COR-L47 (cell line): ENCODE measurements at places on chromosomes 12 and 14.

DNA sequence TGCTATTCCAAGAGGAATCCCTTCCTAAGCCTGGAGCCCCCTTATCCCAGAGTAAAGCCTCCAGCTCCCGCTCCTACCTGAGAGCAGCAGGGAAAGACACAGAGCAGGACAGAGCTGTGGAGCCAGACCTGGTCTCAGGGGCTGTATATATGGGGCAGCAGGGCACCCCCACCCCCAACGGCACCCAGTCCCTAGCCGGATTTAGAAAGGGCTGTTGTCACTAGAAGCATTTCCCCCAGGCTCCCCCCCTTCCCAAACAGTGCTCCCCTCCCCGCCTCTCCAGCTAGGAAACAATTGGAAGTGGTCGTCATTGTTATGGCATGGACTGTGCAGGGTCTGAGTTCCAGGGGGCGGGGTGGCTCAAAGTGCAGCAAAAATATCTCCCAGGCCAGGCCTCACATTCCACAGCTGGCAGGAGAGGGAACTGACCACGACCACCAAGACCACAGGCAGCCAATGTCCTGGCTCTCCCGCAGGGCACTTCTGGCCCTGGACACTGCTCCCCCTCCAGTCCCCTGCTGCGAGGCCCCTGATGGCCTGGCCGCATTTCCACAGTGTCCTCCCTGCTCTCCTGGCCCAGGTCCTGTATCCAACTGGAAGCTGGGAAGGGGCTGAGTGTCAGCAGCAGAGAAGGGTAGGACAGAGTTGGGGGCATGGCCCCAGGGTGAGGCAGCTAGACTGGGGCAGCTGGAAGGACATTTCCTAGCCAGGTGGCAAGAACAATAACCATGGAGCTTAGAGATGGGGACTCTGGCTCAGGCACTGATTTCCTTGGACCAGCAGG is at the start of gene MYH7:
Gene MYH7, minus strand, starts transcription at position 118 of the 784 bp plus-strand sequence. CDS start 1,928 bp downstream, outside the sequence.
- no peak for DNase-seq

DNA sequence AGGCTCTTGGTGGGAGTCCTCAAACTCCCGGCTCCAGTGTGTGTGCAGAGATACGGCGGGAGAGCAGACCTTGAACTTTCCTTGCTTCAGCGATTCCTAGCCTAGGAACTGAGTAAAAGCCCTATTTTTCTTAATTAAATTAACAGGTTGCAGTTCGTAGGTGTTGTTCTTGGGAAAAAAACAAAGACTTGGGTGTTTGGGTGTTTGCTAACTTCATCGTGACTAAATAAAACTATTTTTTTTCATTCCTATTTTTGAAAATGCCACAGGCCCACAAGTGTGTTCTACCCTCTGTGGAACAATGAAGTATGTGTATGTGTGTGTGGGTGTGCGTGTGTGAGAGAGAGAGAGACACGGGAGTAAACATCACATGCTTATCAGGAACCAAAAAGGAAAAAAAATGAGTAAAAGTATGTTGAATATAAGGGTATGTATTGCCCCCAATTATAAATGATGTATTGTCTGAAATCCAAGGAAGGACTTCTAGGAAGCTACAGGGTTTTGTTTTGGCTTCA is 651 bp downstream of the TMEM117 start:
- no peak for DNase-seq

GRCh38 chr12:122726080-122726558 is 4.5 kb downstream of the HCAR1 start:
- DNase-seq: no peak

GRCh38 chr14:61150851-61151250 is 130.3 kb downstream of the TMEM30B start:
- DNase-seq: no peak

DNA sequence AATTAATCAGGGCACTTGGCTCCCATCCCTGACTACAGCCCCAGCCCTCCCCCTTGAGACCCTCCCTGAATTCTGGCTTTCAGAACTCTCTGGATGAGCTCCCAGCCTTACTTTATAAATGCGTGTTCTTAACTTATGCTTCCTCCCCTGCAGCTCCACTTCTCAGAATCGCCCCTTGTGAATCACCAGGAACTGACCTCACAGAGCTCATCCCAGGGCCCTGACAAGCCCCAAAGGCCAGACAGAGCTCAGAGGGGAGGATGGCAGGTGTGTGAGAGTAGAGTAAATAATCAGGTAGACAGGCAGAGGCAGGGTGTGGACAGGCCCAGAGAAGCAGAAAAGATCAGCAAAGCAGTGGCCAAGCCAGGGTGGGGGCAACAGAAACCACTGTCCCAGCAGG is 68.2 kb upstream of the FOXN3 start:
- no peak for DNase-seq

DNA sequence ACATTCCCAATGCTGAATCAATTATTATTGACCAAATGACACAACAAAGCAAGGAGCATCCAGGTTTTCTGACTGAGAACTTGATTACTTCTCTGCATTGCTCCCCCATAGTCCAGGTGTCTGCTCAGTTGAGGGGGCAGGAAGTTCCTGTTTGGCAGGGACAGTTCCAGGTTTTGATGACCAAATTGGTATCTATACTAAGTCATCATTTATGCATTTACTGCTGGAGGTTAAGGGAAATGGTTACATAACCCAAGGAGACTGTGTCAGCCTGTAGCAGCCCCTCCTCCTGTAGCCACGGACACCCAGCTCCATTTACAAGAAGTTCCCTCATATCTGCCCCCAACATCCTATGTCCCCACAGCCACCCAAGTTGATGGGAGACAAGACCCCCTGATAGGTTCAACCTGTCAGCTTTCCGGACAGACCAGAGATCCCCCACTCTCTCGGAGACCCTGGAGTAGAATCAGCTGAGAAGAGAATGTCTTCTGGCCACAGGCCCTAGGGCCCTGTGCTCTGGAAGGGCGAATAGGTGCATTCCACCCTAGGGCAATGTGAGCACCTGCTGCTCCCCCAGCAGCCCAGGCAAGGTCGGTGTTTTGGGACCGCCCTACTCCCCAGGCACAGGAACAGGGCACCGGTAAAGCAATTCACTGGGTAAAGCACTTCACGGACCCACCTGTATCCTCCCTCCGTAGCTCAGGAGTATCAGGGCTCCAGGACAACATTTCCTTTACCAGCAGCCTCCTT is 23.6 kb downstream of the IRF2BPL start:
- DNase-seq: no peak

GRCh38 chr14:104879983-104880565 is 15.0 kb downstream of the CEP170B start:
- DNase-seq: no peak

- no peak for DNase-seq
Measured at GRCh38 chr12:24840046-24840800, 108.7 kb downstream of the BCAT1 start.

GRCh38 chr14:72777636-72778035 is 116.3 kb downstream of the DPF3 start:
- no peak for DNase-seq
